T-helper 2 cell treated with Interferon-gamma antibody and Interleukin-4, amounts not matched to agents 5 μg/mL and 100 μg/mL, for 36 hours (primary cell): ENCODE measurements at places on chromosomes 2 and 18.

GRCh38 chr2:233384811-233385488 lies 30.7 kb downstream of the DGKD start:
- no peak for DNase-seq

GRCh38 chr18:48079885-48080284 lies 149.4 kb upstream of the SMAD2 start:
- DNase-seq: no peak

DNA sequence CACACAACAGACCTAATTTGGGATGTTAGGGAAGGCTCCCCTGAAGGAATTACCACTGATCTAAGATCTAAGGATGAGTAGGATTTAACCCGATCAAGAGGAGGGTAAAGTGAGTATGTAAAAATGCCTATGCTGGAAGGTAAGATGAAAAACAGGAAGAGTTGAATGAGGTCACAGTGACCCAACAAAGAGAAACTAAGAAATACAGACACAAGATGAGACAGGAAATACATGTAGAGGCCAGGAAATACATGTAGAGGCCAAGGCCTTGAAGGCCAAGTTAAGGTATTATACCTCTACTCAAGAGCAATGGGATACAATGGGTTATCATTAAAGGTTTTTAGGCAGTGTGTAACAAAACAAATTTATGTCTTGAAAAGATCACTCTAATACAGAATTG lies 131.6 kb upstream of the TANK start:
- DNase-seq: no peak

DNA sequence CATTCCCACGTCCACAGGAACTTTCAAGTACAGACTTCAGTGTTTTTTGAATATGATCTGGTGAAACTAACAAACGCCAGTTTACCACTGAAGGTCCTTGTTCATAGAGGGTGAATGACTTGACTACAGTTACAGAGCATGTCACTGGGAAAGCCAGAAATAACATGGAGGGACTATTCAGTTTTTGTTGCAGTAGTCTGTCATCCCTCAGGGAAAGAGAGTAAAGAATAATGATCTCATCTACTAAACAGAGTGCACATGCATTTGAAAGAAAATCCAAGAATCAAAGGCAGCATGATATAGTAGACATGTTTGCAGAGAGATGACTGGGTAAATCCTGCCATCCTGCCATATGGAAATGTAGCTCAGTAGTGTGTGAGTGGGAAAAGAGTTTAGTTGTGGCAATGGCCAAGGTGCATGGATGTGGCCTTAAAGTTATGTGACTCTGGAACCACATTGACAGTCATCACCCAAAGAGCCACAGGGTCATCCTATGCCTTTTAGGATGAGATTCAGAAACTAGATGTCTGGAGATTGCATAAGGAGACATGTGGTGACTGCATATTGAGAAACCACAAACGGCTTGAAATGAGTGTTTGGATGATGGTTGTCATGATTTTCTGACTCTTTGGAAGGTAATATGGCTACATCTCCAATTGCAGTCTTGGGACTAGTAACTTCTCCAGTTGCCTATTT lies 125.3 kb upstream of the ZEB2 start:
- DNase-seq: no peak

- peak; percentile 26 for DNase-seq
These were observed 14.3 kb downstream of the COPS7B start for GRCh38 chr2:231800493-231801091.

DNA sequence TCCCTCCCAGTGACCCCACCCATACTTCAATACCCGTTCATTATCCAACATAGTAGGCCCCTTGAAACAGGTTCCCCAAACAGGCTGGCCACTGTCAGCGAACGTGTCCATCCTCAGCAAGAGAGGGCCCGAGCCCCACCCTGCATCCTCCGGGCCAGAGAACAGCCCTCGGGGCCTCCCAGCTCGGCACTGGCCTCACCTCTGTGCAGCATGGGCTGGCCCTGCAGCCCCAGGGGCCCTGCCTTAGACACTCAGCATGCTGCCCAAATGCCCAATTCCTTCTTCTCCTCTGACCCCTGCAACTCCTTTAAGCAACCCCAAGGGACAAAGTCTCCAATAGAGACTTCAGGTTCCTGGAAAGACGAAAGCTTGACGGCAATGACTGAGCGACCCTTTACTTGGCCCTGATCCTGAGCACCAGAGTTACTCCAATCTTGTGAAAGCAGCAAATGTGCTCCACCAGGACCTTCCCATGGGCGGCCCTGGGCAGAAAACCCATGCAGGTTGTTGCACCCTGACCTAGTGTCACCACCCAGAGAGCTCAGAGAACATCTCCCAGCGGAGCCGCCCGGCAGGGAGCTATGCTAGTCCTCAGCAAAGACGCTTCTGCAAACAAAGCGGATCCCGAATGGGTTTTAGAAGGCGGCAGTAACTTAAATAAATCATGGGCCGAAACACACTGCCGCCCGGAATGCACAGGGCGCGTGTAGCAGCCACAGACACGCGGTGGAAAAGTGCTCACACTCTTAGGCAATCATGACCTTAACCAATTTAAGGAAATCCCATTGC lies 782 bp downstream of the COL6A3 start:
- DNase-seq: no peak

DNA sequence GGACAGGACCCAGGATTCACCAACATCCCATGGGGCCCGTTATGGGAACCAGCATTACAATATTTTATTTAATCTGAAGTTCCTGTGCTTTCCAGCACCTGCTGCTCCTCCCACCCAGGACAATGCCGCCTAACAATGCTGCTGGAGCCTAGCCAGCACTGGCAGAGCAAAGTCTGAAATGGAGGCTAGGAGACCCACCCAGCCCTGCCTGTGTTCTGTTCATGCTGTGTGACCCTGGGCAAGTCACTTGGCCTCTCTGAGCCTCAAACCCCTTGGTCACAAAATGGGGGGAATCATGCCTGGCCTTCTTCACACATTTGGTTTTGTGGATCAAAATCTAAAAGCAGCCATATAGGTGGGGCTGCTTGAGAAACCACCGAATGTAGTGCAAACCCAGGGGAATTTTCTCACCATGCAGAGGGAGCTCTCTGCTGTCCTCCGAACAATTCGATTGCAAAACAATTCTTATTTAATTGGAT lies 38.5 kb upstream of the ODC1 start:
- DNase-seq: no peak

- DNase-seq: no peak
These were observed 13.5 kb upstream of the XDH start for GRCh38 chr2:31428001-31428418.

DNA sequence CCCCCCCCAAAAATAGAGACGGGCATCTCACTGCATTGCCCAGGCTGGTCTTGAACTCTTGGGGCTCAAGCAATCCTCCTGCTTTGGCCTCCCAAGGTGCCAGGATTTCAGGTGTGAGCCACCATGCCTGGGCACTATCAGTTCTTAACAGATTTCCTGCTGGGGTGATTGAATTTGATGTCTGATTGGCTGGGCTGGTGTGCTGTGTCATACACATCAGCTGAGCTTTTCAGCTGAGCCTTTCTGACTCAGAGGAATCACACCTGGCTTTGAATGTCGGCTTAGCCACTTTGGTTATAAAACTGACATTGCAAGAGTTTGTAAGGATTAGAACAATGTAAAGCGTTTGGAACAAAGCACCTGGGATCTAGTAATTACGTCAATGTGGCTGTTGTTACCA lies 18.9 kb downstream of the NCAPH start:
- no peak for DNase-seq

DNA sequence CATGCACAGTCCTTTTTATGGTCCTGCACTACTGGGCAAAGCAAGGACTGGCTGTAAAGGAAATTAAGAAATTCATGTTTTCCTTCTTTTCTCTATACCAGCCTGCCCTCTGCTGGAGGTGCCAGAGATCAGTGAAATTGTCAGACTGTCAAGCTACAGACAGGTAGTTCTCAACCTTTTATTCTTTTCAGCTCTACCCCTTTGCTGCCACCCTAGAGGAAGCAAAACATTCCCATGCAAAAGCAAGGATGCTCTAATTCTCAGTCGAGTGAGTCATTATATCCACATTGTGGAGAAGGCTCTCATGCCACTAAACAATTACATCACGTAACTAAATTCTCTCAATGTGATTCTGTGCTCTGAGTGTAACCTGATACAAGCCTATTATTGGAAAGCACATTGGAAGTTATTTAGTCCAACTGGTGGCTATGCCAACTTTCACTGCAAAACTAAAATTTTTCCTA lies 25.0 kb upstream of the RAPGEF4 start:
- no peak for DNase-seq

- no peak for DNase-seq
These were observed 98.7 kb upstream of the SLC66A3 start for GRCh38 chr2:11056614-11057013.

DNA sequence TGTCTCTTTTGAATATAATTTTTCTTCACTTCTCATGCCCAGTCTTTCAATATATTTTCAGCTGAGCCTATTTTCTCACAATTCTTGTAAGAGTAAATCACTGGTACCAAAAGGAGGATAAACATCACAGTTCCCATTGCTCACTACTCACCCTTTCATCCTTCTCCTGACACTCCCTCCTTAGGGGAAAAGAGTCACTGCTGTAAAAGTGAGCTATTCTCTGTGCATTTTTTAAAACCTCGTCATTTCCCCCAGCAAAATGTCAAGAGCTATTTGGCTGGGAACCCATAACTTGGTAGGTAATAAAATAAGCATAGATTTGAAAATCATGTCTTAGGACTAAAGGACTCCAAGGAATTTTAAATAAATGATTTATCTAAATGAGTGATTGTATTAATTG lies 340.1 kb upstream of the GYPC start:
- no peak for DNase-seq

- no peak for DNase-seq
These were observed 6.2 kb downstream of the CPS1 start for GRCh38 chr2:210562502-210563080.

- DNase-seq: no peak
These were observed 578.3 kb upstream of the TMEFF2 start for GRCh38 chr2:192773044-192773443.
